CD4-positive, alpha-beta T cell treated with Interferon alpha-2 for 1 hour (primary cell): ENCODE measurements at places on chromosomes 5 and 9.

DNA sequence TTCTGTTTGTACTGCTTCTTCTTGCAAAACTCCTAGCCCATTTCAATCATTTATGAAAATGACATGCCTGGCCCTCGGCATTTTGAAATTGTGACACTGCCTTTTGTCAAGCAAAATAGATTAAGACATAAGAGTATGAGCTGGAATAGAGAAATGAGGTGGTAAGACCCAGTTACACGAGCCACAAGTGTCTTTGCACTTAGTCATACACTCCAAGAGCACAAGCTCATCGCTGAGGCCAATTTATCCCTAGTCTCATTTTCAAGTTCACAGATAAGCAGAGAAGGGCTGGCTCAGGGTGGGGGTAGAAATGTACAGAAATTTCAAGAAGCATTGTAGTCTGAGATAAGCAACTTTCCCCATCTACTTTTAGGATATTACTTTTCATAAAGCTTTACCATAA lies 40.6 kb upstream of the MAP1B start:
- DNase-seq = no peak

DNA sequence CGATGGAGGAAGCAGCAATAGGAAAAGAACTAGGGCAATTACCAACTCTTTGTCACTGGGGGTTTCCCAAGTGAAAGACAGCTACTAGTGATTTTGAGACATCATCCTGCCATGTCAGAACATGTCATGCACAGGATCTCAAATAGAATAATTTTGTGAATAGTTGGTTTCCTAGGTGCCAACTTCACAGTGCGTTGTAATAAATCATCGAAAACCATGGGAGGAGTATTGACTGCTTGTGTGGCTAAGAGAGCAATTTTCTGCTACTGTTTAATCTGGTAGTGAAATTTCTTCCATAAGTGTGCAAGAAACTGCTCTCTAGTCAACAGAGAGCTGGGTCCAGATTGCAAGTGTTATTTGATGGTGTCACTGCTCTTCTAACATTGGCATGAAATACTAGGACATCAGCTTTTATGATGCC lies 168.6 kb downstream of the NNT start:
- DNase-seq = no peak

DNA sequence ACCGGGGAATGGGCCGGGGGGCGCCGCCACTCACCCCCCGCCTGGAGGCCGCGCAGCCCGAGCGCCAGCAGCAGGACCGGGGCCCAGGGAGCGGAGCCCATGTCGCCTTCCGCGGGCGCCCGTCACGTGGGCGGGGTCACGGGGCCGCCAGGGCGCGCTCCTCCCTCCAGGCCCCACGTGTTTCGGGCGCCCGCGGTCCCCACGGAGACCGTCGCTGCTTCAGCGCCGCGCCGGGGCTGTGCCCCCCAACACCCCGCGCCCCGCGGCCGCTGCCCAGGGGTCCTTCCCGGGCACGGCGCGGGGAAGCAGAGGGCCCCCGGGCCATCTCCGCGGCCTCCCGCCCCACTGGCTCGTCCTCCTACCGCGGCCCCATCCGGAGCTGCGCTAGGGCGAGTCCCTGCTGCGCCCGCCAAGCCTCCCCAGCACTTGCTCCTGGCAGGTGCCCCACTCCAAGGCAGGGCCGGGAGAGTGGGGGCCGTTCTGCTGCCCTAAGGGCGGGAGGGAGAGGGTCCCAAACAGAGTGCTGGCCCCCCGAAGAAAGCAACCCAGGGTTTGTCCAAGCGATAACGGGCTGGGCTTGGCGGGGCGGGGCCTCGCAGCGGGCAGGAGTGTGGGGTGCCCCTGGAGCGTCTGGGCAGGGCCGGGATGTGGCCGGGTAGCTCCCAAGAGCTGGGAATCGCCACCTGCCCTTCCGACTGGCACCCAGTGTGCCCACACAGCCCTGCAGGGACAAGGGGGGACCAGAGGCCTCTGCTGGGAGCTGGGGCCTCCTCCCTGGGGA lies at the start of gene DPP7:
DPP7 (minus strand) TSS at position 121 of the 781 bp plus-strand sequence; CDS start at position 101, 20 bp downstream.
- peak; percentile 82 for DNase-seq

DNA sequence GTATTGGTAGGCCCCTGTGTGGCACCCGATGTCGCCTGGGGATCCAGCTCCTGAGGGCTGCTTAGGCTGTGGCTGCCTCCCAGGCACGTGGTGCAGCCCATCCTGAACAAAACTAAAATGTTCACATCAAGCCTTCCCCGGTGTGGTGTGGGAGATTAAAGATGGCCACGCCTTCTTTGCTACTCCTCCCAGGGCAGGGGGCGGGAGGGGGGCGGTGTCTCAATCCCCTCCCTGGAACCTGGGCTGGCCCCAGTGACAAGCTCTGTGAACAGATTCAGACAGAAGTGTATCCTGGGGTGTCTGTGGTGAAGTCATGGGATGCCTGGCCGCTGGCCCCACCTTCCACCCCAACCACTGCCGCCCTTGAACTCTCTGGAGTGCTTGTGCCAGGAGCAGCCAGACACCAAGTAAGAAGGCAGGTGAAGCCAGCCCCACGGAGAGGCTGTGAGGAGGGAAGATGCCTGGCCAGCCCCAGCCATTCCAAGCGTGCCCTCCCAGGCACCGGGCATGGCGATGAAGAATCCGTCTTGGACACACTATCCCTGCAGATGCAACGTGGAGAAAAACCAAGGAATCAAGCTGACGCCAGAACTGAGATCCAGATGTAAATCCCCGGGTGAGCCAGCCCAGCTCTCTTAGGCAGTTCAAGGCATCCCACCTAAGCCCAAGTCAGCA lies 75.8 kb downstream of the AK8 start:
- no peak for DNase-seq

DNA sequence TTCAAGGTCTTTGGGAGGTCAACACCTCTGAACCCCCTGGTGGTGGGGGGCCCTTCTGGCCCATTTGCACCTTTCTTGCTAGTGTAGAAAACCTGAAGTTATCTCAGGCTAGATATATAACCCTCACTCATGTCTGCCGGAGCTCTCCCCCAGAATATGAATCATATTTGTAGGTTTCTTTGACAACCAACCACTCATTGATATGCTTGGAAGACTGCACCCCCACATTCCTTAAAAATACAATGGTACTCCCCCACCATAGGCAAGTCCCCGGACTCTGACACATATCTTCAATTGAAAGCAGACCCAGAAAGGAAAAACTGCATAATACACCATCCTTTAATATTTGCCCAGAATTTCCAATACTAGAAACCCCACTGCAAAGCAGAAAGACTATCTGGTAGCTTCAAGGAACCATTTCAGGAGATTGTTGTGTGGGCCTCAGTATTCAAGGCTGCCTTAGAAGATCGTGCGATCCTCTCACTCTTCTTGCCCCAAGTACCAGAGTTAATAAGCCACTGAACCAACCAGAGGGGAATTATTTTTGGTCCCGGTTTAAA lies 978 bp upstream of the UBE2B start:
- DNase-seq = no peak

DNA sequence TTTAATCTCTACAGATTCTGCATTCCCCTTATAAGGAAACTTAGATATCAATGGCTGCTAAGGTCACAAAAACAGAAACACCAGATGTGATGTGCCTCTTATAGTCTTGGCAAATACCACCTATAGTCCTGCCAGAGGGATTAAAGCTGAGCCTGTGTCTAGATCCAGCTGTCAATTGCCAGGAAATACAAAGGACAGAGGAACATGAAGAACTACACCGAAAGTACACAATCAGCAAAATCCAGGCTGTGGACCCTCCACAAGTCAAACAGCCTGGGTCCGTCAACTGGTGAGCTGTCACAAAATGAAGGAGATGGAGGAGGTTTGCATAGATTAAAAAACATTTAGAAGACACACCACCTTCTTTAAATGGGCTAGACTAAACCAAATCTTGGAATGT lies 85.4 kb downstream of the KLF4 start:
- DNase-seq = no peak

DNA sequence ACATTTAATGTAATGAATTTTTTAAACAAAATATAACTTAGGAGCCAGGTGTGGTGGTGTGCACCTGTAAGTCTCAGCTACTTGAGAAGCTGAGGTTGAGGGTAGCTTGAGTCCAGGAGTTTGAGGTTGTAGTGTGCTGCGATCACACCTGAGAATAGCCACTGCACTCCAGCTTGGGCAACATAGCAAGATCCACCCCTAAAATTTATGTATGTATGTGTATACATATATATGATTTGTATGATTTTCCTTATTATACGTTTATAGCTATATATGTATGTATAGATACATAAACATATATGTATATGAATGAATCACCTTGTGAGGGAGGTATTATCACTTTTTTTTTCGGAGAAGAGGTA lies 653 bp upstream of the CCNI2 start:
- no peak for DNase-seq

- no peak for DNase-seq
These were observed 926 bp downstream of the DNAJC25 start for GRCh38 chr9:111632060-111632459.

- no peak for DNase-seq
These were observed 10.9 kb upstream of the LCN15 start for GRCh38 chr9:136775191-136775590.
